Gastrocnemius medialis (tissue), 4 donors: ENCODE measurements at places on chromosomes 5 and 9. TPM values are rescaled to one million over a fixed set of nuclear protein-coding genes. Genes with fewer than 3 reads are reported as not detected.

- no peak overlapping the region for H3K4me3 ChIP-seq
- no peaks in the 10 kb centered on the region for H3K4me1 ChIP-seq
- no peaks in the 10 kb centered on the region for H3K27me3 ChIP-seq
- H3K36me3 ChIP-seq = no peaks in the 10 kb centered on the region
- no peak for DNase-seq
Observed at GRCh38 chr9:107588393-107588792, 98.8 kb upstream of the KLF4 start.

DNA sequence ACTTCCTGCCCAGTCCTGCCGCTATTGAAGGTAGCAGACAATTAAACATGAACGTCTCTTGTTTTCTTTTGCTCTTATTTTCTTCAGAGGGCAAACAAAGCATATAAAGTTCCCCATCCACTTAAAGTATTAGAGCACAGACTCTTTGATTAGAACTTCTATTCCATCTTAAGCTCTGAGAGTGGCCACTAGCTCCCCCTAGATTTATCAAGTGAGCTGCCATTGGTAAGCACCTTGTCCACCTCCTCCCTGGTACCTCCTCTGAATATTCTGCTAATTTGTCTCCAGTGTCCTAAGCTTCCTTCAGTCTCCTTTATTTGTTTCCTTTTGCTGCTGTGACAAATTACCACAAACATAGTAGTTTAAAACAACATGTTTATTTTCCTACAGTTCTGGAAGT, 264.3 kb upstream of the KCNN2 start:
- no peak for DNase-seq
- H3K27ac ChIP-seq = no peak overlapping the region
- no peaks in the 10 kb centered on the region for H3K4me1 ChIP-seq
- no peaks in the 10 kb centered on the region for H3K36me3 ChIP-seq

Gene ARSK
- 2.8 TPM for total RNA-seq

Gene HMCN2
- total RNA-seq = 8.5 TPM

Gene DNAH5
- total RNA-seq = 1.0 TPM

GRCh38 chr5:87850843-87851242, 417.8 kb downstream of the TMEM161B start:
- no peak overlapping the region for H3K27ac ChIP-seq
- no peak overlapping the region for H3K4me3 ChIP-seq
- no peaks in the 10 kb centered on the region for H3K27me3 ChIP-seq
- H3K4me1 ChIP-seq = no peaks in the 10 kb centered on the region

Gene LRRC19
- total RNA-seq = not detected

- H3K36me3 ChIP-seq = no peaks in the 10 kb centered on the region
- no peak overlapping the region for H3K4me3 ChIP-seq
- H3K27me3 ChIP-seq = no peaks in the 10 kb centered on the region
- DNase-seq = no peak
Observed at GRCh38 chr9:71098801-71099200, 22.6 kb downstream of the TRPM3 start.

- H3K36me3 ChIP-seq = no peaks in the 10 kb centered on the region
- H3K27me3 ChIP-seq = no peaks in the 10 kb centered on the region
- DNase-seq = no peak
- no peak overlapping the region for H3K27ac ChIP-seq
- H3K4me3 ChIP-seq = no peak overlapping the region
Observed at GRCh38 chr5:129406440-129406839, 53.7 kb upstream of the ADAMTS19 start.

Gene NDUFA8
- total RNA-seq = 87.1 TPM
